ENCODE measurements at places on chromosomes 16 and 17.
A peak's percentile ranks its signal among the peaks of the same experiment; 100 is the strongest.

DNA sequence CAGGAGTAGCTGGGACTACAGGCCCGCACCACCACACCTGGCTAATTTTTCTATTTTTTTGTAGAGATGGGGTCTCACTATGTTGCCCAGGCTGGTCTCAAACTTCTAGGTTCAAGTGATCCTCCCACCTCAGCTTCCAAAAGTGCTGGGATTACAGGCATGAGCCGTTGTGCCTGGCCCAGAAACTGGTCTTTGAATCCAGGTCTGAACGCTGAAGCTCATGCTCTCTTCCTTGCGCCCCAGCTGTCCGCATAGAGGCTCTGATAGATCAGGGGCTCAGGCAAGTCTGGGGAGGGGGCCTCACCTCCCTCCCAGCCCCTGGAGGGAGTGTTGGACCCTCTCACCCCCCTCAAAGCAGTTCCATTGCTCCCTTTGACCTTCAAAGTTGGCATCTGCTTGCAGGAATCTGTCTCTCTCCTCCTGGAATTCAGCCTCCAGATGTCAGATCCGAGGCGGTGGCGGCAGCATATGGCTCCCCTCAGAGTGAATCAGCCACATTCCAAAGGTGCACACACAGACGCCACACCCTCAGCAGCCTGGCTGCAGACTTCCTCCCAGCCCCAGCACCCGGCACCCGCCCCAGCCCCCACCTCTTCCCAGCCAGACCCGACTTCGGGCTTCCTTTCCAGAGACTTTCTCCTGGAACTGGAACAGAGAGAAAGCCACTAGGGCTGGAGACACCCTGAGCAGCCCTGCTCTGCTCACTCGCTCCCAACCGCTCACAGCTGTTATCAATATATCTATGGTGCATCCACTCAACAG lies 16.9 kb upstream of the GLIS2 start:
- peak; percentile 94 for DNase-seq

GRCh38 chr16:22945361-22945760 lies 131.4 kb downstream of the HS3ST2 start:
- DNase-seq, result no peak

GRCh38 chr16:28989363-28989762 lies 4.5 kb downstream of the LAT start:
- DNase-seq, result no peak

DNA sequence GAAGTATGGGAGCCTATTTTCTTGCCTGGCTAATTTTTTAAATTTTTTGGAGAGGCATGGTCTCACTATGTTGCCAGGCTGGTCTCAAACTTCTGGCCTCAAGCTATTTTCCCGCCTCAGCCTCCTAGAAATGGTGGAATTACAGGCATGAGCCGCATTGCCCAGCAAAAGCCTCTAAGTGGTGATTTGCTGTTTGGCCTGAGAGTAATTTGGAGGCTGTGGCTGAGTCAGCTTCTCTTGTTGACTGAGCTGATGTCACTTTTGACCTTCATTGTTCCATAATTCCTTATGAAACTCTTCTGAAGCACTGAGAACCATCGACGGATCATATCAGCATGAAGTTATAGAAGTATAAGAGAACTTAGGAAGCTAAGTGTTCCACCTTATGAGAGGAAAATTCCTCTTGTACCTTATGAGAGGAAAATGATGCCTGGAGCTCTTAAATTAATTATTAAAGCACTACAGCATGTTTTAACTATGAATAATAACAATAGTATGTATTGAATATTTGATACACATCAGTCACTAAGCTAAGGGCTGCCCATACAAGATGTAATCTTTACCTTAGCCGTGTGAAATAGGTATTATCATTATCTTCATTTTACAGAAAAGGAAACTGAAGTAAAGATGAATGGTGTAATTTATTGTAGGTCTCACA lies 220.8 kb upstream of the MON1B start:
- DNase-seq, result no peak

DNA sequence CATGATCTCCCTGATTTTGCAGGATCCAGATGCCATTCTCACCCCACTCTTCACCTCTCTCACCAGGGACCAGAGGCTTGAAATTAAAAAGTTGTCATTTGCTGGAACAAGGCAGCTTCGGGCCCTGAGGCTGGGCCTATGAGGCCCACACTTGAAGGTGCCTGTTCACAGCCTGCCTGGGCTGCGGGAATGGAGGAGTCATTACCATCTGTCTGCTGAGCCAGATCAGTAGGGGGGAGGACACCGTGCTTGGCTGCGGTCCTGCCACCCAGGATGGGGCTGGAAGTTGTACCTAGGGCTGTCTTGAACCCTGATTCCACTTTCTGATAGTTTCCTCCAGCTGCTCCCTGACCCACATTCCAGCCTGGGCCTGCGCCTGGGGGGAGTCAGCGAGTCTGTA lies 208.3 kb upstream of the N4BP1 start:
- DNase-seq, result no peak

DNA sequence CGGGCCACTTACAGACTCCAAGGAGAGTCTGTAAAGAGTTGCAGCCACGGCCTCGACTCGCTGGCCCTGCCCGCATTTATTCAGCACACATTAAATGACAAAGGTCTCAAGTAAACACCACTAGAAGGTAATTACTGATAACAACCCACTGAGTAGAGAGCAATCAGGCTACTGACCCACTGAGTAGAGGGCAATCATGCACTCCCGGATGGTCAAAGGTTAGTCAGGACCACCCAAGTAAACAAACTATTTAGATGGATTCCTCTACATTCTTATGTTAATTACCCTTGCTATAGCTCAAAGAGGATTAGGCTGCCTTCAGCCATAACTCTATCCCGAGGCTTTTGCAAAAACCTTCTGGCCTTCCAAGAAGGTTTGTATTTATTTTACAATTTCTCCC lies 30.7 kb upstream of the ZNF267 start:
- DNase-seq, result no peak

GRCh38 chr17:40447806-40448205 lies 4.6 kb downstream of the IGFBP4 start:
- no peak for DNase-seq

GRCh38 chr16:68228652-68229051 lies 7.3 kb downstream of the ESRP2 start:
- DNase-seq, result no peak

- no peak for DNase-seq
Observed at GRCh38 chr17:60647705-60648104, 29.9 kb upstream of the BCAS3 start.

GRCh38 chr16:5477251-5477650 lies 379.7 kb upstream of the EEF2KMT start:
- DNase-seq, result no peak

Measured in aorta (tissue), 5 donors.